AG09319 (cell line): ENCODE measurements at places on chromosomes 2 and 18.
A peak's percentile ranks its signal among the peaks of the same experiment; 100 is the strongest.

DNA sequence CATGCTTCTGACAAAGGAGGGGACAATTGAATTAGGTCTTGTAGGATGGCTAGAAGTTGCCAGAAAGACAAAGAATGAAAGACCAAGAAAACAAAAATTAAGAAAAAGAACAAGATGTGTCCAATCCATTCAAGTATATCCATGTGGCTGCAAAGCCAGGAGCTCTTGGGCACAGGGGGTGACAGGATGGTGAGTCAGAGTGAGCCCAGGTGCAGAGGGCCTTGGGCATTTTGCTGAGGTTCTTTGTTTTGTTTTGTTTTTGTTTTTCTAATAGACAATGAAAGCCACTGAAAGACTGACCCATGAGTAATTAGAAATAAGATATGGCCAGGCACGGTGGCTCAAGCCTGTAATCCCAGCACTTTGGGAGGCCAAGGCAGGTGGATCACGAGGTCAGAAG is 104.6 kb upstream of the KLHL29 start:
- DNase-seq: no peak

DNA sequence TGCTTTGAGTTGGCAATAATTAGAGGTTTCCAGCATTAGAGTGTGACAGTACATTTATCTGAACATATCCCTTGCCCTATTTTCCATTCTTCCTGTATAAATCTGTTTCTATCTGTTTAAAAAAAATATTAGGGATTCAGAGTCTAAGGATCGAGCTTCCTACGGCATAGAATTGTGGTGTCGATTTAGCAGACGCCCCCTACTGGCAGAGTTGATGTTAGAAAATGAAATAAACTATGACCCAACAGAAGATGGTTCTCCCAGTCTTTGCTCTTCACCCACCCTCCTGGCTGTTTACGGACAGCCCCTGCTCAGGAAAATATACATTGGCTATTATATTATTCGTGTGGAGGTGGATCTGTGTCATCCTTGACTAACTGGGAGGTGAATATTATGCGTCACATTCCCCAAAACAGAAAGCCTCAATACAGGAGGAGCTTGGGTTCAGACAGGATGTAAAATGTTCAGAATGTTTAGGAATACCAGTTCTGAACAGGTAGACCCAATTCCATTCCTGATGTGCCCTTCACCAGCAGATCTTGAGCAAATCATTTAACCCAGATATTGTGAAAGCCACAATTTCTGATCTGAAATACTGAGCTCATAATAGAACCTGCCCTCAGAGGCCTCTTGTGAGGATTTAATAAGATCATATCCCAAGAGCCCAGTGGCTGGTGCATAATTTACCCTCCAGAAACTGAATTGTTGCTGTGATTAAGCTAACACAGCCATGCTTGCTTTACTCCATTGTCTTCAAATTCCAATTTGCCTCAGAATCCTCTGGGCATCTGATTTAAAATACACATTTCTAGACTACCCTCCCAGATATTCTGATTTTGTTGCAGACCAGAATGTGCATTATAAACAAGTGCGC is 10.8 kb upstream of the ERMN start:
- no peak for DNase-seq

DNA sequence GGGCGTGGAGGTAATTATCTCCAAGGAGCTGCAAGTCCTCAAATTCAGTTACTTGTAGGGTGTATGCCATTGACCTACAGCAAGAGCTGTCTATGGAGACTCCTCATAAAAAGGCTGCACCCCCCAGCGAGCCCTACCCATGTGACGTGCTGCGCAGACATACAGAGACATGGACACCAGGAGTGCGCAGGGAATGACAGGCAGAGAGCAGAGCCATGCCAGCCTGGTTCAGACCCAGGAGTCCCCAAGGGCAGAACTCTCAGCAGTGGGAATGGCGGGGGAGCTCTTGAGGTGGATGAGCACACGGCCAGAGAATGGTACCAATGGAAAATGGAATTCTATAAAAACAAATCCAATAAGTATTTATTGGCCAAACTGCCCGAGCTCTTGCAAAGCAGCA is 310.1 kb downstream of the MYCN start:
- DNase-seq: no peak

DNA sequence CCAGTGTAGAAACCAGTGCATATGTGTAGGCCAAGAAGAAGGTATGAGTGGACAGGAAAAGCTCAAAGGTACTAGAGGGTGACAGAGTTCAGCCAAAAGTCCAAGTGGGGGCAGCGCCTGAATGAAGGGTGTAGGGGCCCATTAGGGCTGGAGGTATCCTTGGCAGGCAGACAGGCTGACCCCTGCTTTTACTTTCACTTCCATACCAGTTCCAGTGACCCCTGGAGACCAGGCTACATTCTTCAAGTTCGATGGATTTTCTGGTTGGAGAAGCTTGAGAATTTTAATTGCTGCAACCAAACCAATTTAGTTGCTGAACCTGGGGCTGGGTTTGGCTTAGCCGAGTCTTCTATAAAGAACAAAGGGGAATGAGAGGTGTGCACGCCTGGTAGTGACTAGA is 42.3 kb upstream of the MRPL33 start:
- no peak for DNase-seq

DNA sequence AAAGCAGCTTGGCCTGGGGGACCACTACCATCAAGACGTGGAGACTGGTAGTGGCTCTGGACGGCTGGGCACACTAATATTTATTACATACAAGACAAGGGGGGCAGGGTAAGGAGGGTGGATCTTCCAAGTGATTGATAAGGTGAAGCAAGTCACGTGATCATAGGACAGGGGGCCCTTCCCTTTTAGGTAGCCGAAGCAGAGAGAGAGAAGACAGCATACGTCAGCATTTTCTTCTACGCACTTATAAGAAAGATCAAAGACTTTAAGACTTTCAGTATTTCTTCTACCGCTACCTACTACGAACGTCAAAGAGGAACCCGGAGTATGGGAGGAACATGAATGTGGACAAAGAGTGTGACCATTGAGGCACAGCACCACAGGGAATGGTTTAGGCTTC is 307.9 kb downstream of the RPIA start:
- DNase-seq: no peak

DNA sequence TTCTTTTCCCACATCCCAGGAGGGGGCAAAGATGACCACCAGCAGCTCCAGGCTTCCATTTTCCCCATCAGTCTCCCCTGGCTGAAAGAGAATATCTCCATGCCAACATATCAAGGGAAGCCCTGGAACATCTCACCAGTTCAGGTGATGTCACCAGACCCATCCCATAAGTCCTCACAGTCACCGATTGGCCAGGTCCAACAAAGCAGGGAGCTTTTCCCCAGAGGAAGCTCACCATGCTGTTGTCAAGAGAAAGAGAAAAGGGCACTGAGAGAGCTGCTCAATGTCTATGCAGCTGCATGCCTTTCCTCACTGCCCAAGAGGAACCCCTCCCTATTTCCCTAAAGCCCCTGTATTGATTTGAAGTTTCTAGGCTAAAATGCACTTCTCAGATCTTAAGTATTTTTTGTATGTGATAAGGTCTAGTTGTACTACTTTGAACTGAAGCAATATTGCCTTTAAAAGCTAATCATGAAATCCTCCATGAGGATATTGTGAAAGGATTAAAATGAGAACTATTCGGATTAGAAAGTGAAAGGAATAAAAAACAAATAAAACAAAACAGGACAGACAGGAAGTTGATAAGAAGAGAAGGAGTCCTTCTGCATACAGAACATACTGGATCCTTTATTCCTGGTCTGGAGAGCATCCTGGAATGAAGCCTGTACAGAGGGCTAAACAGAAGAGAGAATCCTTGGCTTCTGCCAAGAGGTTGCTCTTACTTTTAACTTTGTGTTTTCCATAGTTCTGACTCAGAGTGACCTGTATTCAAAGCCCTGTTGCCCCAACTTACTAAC is 45.2 kb upstream of the CTIF start:
- no peak for DNase-seq

DNA sequence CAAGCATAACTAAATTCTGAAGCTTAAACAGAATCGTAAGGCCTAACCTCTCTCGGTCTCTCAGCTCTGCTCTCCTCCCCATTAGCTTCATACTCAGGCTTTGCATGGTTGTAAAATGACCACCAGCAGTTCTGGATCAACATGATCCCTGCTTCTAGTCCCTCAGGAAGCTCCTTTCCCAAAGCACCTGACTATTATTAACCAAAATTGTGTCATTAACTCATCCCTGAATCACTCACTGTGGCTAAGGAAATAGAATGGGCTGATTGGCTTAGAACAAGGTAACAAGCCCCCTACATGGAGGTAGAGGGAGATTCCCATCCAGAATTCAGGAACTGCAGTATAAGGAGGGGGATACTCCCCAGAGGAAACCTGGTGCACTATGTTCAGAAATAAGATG is 448.3 kb downstream of the ARHGAP15 start:
- no peak for DNase-seq

DNA sequence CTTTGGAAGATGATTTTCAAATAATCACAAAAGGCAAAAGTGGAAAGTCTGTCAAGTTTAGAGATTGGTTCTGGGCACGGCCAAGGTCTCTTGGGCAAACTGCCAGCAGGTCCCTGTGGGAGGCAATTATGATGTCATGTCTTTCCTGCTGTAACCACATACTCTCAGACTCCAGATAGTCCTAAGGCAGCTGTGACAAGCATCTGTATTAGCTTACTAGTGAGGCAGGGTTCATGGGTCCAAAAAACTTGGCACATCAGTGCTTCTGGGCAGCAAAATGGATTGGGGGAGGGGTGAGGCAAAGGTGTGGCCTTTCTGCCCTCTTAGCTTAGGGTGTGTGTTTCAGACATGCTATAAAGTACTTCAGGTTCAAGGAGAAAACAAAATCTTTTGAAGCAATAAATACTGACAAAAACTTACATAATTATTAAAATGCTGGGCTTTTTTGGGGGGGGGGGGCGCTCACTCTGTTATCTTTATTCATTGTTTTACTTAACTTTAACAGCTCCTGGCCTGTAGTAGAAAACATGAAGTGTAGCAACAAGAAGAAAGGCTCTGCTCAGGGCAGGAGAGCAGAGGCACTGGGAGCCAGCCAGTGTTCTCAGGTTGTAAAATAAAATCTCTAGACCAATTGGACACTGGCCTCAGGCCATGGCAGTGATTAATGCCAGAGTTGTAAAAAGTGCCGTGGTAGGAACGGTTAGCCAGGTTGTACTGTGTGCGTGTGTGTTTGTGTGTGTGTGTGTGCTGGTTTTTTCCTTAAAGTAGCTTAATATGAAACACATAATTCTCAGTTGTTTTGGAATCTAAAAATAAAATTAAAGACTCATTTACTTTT is 14.3 kb upstream of the TANC1 start:
- DNase-seq: peak; percentile 70

DNA sequence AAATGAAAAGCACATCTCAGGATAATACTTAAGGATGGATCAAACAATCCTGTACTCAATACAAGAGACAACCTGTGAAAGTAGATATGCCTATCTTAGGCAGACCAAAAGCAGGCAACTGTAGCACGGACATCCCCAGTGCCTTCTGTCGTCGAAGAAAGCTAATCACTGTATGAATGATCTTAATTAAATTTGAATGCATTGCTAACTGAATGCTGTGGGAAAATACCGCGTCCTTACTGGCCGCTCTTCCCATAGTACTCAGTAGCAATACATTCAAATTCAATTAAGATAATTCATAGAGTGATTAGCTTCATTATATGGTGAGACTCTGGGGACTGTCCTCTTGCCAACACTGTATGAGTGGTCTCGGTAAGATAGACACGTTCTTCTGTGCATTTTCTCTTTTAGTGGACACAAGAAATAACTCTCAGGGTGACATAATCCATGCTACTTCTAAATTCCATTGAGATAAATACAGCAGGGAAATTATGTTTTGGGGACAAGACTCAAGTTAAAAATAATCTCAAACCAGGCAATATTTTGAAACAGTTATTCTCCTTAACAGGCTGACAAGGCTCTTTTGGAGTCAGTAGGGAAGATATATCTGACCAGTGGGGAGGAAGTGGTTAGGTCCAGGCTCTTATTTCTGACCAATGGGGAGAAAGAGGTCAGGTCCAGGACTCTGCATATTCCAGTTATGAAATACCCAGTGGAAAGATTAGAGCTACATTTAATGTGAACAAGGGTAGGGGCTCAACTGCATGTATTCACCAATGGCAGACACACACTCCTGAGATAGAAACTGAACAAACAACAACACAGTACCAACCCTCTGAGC is 97.3 kb downstream of the DOCK10 start:
- DNase-seq: no peak

- DNase-seq: no peak
Observed at GRCh38 chr18:57931038-57931437, 113.0 kb upstream of the NEDD4L start.

- DNase-seq: no peak
Observed at GRCh38 chr2:57182916-57183315, 863.7 kb upstream of the VRK2 start.

- DNase-seq: no peak
Observed at GRCh38 chr18:35949090-35949489, 23.4 kb upstream of the RMP24 start.

DNA sequence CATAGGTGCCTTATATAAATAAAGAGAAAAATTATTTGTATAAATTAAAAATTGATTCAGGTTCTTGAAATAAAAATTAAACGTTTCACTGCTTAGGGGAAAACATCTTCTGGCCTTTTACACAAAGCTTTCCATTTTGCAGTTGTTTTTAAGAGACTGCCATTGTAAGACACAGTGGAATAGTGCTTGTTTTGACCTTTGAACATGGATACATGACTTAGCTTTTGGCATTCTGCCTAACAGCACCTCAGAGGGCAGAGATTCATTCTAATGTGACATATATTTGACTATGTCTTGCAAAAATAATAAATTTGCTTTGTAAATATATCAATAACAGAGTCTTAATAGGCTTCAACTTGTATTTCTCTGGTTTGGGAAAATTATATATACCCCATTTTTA is 142.1 kb downstream of the SLC4A10 start:
- DNase-seq: no peak

- no peak for DNase-seq
Observed at GRCh38 chr2:45652090-45653031, 886 bp downstream of the PRKCE start.

DNA sequence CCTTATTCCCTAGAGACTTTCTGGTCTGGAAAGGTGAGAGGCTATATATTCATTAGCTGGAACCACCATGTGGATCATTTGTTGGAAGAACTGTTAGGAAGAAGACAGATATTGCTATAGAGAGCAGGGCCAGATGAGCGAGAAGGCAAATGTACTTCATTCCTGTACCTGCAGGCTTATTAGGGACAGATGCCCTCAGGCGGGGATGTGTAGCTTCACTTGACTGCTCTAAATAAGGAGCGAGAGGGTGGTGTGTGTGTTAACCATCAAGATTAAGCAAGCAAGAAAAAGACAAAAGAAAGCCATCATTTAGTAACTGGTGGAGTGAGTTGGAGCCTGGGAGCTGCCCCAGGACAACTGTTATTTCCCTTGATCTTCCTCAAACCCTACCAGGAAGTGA is 36.4 kb downstream of the NEDD4L start:
- DNase-seq: no peak

GRCh38 chr2:16196687-16197503 is 256.5 kb downstream of the MYCN start:
- no peak for DNase-seq

- DNase-seq: no peak
Observed at GRCh38 chr2:159518321-159519005, 97.9 kb downstream of the BAZ2B start.

- DNase-seq: no peak
Observed at GRCh38 chr18:76052227-76052595, 442.8 kb downstream of the ZNF516 start.
